ENCODE measurements at places on chromosomes 2 and 18.

DNA sequence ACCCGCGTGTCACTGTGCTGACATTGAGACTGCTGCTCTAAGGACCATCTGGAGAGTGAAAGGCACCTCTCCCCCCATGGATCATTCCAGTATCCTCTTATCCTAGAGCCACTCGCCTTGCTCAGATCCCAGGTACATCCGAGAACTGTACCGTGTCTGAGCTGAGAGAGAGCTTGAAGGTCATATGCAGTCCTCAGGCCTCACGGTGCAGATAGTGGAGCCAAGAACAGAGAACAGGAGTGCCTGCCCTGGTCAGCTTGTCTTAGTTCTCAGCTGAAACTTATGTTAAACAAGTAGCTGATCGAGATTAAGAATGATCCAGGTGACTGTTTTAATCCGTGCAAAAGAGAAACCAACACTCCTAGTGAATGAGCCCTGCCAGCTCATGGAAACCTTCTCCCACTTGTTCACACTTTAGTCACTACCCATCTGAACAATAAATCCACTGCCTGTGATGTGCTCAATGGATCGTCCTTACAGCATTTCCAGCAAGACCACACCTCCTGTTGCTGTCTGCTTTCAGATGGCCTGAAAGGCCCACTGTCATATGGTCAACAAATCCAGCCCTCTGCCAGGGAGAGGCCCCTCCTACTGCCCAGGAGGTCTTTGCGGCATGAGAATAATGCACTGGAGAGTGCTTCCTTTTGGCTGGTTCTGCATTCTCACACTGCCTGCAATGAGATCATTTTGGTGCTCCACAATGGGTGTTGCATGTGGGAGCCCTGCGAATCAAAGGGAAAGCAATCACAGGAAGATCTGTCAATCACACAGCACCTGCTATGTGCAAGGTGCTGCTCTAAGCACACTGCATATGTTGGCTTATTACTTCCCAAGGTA, 43.7 kb upstream of the APCDD1 start:
- DNase-seq = no peak

DNA sequence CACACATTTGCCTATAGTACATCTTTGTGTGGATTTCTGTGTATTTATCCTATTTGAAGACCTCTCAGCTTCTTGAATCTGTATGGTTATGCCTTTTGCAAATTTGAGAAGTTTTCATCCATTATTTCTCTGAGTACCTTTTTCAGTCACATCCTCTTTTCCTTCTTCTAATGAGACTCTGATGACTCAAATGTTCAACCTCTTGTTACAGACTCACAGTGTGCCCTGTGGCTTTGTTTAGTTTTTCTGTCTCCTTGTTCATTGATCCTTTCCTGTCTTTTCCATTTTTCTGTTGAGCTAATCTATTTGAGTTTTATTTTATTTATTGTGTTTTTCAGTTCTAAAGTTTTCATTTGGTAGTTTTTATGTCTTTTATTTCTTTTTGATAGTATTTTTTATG, 87.0 kb upstream of the LRP1B start:
- no peak for DNase-seq

GRCh38 chr2:47079515-47080412, 75.3 kb downstream of the STPG4 start:
- no peak for DNase-seq

DNA sequence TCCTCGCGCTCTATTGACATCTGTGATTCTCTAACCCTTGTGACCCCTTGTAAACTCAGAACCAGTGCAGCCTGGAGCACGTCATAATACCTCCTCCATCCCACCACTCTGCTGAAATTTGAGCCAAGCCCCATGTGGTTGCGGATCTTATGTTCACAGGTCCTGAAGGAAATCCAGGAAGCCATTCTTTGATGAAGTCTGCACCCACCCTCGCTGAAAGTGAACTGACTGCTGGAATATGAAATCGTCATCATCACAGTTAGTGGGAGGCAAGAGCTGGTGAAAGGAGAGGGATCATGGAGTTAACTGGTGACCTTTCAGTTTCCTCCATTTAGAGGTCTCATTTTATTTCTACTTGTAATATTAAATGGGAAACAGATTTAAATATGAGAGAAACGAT, 21.6 kb downstream of the ZEB2 start:
- no peak for DNase-seq

DNA sequence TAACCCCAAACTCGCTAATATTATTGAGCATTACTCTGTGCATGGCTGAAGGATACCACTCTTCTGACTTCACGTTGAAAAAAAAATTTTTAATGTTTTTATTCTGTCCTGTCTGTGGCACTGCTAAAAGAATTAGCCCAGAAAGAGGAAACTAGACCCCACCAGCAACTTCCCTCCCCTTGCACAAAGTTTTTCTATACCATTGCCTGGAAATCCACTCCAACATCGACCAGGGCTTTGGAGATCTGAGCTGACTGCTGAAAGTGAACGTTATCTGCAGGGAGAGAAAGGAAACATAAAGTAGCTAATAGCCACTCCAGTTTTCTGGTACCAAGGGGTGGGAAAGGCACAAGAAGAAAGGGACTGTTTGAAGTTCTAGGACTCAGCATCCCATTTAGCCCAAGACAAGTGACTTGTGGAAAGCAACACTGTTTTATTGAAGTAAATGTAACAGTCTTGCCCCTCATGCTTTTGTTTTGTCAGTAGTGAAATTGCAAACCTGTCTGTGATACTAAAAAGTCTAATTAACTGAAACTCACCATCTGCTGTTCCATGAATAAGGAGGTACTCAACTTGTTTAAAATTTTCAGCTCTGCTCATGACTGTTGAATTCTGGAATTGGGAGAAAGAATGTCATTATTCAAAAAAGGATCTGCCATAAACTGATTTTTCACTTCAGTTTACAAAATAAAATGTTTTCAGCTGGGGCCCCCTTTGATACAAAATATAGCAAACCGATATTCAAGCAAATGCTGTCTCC, 79.1 kb downstream of the DPP4 start:
- no peak for DNase-seq

DNA sequence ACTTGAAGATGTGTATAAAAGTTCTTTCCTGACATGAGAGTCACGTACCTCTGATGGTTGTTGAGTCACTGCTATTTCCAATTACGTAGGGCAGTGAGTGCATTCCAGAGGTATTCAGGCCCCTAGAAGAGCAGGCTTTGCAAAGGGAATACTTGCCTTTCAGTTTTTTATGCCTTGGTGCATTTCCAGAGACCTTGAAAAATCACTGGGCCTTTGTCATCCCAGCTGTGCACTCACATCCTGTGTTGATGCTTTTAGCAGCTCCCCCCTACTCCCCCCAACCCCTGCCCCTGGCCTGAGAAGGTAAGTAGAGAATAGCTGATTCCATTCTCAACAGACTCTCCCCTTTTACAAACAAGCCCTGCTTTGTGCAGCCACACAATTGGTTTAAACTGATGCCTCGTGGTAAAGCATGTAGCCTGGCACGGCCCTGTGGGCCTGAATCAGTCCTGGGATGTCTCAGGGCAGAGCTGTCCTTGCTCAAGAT, 174.2 kb downstream of the PRPF40A start:
- no peak for DNase-seq

- DNase-seq = no peak
These were observed 221.7 kb downstream of the PHLPP1 start for GRCh38 chr18:62937065-62937464.
